MCF 10A (cell line): ENCODE measurements at places on chromosomes 2 and 18.

DNA sequence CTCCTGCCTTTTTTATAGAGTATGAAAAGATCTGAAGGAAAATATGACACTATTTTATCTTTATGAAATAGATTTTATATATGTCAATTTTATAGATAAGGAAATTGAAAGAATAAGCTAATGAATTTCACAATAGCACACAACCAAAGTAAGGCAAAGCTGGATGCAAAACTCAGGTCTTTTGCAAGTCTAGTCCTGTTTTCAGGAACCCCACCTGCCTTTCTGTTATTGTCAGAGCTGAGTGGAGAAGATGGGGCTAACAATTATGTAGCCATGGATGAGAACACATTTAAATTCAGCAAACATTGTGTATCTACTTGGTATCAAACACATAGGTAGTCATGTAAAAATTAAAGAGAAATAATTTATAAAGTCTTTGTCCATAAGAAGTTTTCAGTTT, 161.5 kb upstream of the ZEB2 start:
- no peak for DNase-seq

GRCh38 chr2:174977364-174977763, 27.8 kb downstream of the CHN1 start:
- peak; percentile 80 for DNase-seq

DNA sequence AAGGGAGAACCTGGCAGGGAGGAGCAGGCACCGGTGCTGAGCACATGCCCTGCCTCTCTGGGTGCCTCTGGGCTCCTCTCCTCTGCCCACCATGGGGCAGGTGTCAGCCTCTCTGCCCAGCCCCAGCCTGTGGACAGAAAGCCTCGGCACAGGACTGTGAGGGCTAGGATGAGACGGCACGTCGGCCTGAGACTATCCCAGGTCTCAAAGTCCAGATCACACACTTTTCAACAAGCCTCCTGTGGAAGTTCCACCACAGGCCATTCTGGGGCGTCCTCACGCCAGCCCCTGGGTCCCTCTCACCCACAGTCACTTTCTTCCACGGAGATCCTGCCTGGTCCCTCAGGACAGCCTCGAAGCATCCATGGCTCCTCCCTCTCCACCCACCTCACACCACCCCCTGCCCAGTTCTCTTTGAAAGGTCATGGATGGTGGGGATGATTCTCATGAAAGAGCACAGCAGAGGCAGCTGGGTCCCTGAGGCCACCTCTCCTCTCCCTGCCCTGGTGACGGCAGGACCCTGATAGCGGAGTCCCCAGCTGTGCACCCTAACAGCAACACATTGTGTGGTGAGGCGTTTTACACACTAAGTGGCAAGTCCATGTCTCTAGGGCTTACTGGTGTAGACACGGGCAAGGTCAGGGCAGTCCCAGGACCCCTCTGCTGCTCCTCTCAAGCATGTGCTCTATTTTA, 569.4 kb upstream of the SALL3 start:
- no peak for DNase-seq

- DNase-seq: peak; percentile 49
Observed at GRCh38 chr2:143513081-143513480, 383.9 kb downstream of the ARHGAP15 start.

- DNase-seq: no peak
Observed at GRCh38 chr18:44870631-44871502, 190.2 kb downstream of the SETBP1 start.

GRCh38 chr2:189751080-189751658, 11.4 kb downstream of the OSGEPL1 start:
- DNase-seq: peak; percentile 52
